Suprapubic skin (tissue), 4 donors: ENCODE measurements at places on chromosomes 3 and 15. TPM values are rescaled to one million over a fixed set of nuclear protein-coding genes. Genes with fewer than 3 reads are reported as not detected.

DNA sequence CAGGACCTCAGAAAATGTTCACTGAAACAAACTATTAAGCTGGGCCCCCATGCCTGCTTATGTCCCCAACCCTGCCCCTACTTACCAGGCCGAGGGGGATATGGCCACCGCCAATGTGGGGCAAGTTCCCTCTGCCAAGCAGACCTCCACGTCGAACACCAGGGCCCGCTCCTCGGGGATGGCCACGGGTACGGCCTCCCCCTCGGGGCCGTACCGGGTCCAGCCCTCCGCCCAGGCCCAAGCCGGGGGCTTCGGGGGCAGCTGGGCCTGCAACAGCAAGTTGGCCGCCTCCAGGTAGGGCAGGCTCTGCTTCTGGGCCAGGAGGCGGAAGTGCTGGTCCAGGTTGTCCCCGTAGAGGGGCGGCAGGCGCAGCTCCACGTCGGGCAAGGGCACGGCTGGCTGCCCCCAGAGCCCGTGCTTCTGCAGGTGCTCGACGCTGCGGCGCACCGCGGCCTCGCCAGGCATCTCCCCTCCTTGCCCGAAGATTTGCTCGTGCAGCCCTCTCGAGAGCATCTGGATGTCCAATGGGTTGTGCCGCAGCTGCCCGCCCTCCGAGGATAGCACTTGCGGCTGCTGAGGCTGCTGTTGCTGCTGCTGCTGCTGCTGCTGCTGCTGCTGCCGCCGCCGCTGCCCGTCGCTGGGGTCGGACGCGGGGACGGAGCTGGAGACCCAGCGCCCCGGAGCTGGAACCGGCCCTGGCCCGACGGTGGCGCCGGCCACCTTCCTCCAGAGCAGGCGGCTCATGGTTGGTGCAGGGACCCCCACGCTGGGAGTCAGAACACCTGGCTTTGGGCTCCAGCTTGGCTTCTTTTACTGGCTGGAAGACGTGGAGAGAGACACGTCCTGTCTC is 1.4 kb downstream of the POLG start:
- peak overlapping the region; percentile 88 for H3K4me3 ChIP-seq
- peak; percentile 65 for DNase-seq
- no peaks in the 10 kb centered on the region for H3K27me3 ChIP-seq
- peaks cover 50% of the 10 kb centered on the region for H3K36me3 ChIP-seq

GTF2A2 gene
- 15.5 TPM for total RNA-seq

MRPS22 gene
- total RNA-seq: 46.4 TPM

VWA5B2 gene
- not detected for total RNA-seq

- no peak overlapping the region for H3K4me3 ChIP-seq
- H3K27me3 ChIP-seq: no peaks in the 10 kb centered on the region
- DNase-seq: no peak
- H3K4me1 ChIP-seq: no peaks in the 10 kb centered on the region
- no peaks in the 10 kb centered on the region for H3K36me3 ChIP-seq
Observed at GRCh38 chr15:48946074-48946839, 17.5 kb downstream of the SHC4 start.

- no peaks in the 10 kb centered on the region for H3K36me3 ChIP-seq
- peak overlapping the region; percentile 81 for H3K4me3 ChIP-seq
- H3K27me3 ChIP-seq: no peaks in the 10 kb centered on the region
- peaks cover 15% of the 10 kb centered on the region for H3K4me1 ChIP-seq
Observed at GRCh38 chr3:149085828-149086231, 503 bp downstream of the HLTF start.

DNA sequence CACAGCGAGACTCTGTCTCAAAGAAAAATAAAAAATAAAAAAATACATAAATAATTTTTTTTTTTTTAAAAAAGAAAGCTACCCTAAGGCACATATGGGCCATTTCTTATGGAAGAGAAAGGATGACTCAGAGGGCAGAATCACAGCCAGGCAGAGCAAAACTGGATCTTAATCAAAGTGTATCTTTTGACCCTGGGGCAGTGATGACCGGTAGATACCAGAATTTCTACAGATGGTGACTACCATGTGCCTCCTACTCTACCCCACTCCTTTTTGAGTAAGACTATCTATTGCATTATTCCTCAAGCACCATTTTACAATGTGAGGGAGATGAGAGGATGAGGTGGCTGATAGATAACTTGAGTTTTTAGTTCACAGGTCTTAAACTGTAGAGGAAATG is 26.0 kb downstream of the TARS3 start:
- DNase-seq: no peak
- no peak overlapping the region for H3K27ac ChIP-seq
- peaks cover 80% of the 10 kb centered on the region for H3K36me3 ChIP-seq
- no peak overlapping the region for H3K4me3 ChIP-seq
- no peaks in the 10 kb centered on the region for H3K27me3 ChIP-seq
- H3K4me1 ChIP-seq: no peaks in the 10 kb centered on the region

PLA2G4E gene
- total RNA-seq: 64.0 TPM

- peak overlapping the region; percentile 9 for H3K27ac ChIP-seq
- DNase-seq: no peak
- H3K4me1 ChIP-seq: peaks cover 10% of the 10 kb centered on the region
- no peaks in the 10 kb centered on the region for H3K27me3 ChIP-seq
- H3K36me3 ChIP-seq: no peaks in the 10 kb centered on the region
Observed at GRCh38 chr3:141499284-141499683, 12.5 kb downstream of the RASA2 start.

DNA sequence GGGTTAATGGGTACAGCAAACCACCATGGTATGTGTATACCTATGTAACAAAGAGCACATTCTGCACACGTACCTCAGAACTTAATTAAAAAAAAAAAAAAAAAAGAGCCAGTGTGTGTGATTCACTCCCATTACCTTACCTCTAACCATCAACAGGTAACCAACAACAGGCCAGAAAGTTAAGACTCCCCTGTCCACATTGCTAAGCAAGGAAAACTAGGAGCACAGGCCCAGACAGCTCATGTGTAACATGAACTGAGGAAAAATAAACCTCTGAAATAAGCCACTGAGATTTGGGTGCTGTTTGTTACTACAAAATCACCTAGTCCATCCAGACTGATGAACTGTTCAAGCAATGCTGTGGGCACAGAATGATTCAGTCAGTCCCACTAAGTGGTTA is 6.0 kb downstream of the KATNBL1 start:
- H3K27me3 ChIP-seq: no peaks in the 10 kb centered on the region
- peaks cover 12% of the 10 kb centered on the region for H3K4me1 ChIP-seq
- peaks cover 10% of the 10 kb centered on the region for H3K36me3 ChIP-seq
- DNase-seq: no peak
- H3K4me3 ChIP-seq: no peak overlapping the region

- H3K4me3 ChIP-seq: no peak overlapping the region
- peaks cover 22% of the 10 kb centered on the region for H3K36me3 ChIP-seq
- no peaks in the 10 kb centered on the region for H3K4me1 ChIP-seq
- no peak for DNase-seq
Observed at GRCh38 chr3:53858096-53858741, 11.9 kb downstream of the IL17RB start.

GRCh38 chr3:15174953-15175352 is 31.1 kb upstream of the CAPN7 start:
- H3K4me3 ChIP-seq: no peak overlapping the region
- H3K27ac ChIP-seq: no peak overlapping the region
- peaks cover 5% of the 10 kb centered on the region for H3K27me3 ChIP-seq
- DNase-seq: no peak

DNA sequence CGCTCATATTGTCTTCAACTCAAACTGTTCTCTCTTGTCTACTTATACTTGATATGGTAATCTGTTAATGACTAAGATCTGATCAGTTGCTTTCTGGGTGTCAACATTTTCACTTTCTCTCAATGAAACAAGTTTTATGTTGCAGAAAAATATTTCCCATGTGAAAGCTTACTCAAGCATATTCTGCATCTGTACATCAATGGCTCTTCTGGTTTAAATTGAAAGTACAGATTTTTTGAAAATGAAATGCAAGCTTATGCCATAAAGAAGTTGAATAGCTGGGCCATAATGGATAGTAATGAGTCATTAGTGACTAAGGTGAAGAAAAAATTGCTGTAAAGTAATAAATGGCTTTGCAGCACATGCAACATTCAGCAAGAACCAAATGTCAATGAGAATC is 140.7 kb downstream of the BCHE start:
- no peak for DNase-seq
- no peak overlapping the region for H3K4me3 ChIP-seq
- no peak overlapping the region for H3K27ac ChIP-seq
- H3K4me1 ChIP-seq: no peaks in the 10 kb centered on the region
- H3K27me3 ChIP-seq: no peaks in the 10 kb centered on the region
- H3K36me3 ChIP-seq: no peaks in the 10 kb centered on the region

TM4SF4 gene
- total RNA-seq: not detected

GOLGA6A gene
- 3.9 TPM for total RNA-seq

DNA sequence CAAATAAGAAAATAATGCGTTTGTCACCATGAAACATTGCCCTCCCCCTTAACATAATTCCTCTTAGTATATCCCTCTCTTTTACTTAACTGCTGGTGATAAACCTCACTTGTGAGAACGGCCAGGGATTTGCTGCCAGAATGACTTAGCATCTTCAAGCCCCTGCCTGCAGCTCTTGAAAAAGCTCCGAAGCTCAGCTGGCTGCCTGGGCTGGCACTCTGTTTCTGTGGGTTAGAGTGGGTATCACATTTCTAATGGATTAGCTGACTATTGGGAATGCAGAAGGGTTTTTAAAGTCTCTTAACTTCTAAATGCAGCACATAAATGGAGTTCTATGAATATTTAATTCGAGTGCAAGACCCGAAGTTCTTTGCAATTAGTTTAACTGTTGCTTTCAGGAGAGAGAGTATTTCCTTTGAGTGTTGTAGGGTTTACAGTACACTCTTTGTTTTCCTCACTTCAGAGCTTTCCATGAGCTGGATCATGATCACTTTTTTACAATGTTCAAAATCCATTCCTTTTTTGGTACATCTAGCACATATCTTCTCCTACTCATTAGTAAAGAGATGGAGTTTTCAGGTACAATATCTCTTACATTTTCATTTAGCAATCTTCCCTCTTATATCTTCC is 124.7 kb upstream of the RBMS3 start:
- no peak overlapping the region for H3K27ac ChIP-seq
- H3K27me3 ChIP-seq: no peaks in the 10 kb centered on the region
- DNase-seq: no peak
- H3K36me3 ChIP-seq: no peaks in the 10 kb centered on the region
- no peak overlapping the region for H3K4me3 ChIP-seq
- H3K4me1 ChIP-seq: no peaks in the 10 kb centered on the region

DNA sequence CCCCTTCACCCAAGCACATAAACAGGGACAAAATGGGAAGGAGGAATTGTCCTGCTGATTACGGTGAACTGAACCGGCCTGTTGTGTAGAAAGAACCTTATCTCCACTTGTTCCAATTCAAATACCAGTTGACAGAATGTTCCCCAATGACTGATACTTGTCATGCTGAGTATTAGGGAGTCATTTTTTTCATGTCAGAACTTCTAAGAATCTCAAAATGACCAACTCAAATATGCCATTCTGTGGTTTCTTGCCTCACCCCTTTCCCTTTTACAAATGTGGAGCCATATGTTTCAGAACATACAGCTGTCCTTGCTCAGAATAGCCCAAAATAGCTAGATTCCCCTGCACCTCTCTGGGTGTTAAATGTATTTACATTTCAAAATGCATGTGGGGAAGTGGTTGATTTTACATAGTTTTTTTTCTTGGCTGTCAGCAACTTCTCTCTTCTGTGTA is 405.9 kb upstream of the TBL1XR1 start:
- H3K27me3 ChIP-seq: no peaks in the 10 kb centered on the region
- DNase-seq: no peak
- H3K4me3 ChIP-seq: no peak overlapping the region
- H3K27ac ChIP-seq: no peak overlapping the region
- H3K36me3 ChIP-seq: no peaks in the 10 kb centered on the region

- H3K27me3 ChIP-seq: no peaks in the 10 kb centered on the region
- H3K36me3 ChIP-seq: no peaks in the 10 kb centered on the region
- H3K4me3 ChIP-seq: no peak overlapping the region
Observed at GRCh38 chr3:129812589-129812988, 80.9 kb downstream of the TMCC1 start.

DNA sequence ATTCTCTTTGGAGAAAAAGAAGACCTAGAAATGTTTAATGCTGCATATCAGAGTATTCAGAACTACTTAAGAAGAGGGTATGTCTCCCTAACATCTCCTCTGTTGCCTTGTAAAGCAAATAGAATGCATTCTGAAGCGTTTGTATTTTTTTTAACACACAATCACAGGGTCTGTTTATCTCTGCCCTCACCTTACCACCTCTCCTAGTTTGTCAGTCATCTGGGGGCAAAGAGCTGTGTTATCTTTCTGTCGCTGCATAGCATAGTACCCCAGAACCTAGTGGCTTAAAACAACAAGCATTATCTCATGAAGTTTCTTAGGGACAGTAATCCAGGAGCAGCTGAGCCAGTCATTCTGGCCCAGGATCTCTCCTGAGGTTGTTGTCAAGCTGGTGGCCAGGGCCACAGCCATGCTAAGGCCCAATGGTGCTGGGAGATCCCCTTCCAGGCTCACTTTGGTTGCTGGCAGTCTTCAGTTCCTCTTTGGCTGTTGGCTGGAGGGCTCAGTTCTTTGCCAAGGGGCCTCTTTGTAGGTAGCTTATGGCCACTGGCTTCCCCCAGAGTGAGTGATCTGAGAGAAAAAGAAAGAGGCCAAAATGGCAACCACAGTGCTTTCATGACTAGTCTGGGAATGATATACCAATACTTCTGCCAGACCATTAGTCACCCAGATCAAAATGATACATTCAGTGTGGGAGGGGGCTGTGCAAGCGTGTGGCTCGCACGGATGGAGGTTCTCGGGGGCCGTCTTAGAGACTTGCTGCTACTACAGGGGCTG is 17.8 kb downstream of the EDEM1 start:
- H3K27me3 ChIP-seq: no peaks in the 10 kb centered on the region
- H3K4me3 ChIP-seq: no peak overlapping the region
- peaks cover 99% of the 10 kb centered on the region for H3K36me3 ChIP-seq
- H3K4me1 ChIP-seq: no peaks in the 10 kb centered on the region

GRCh38 chr3:23114432-23114831 is 88.7 kb upstream of the UBE2E2 start:
- DNase-seq: no peak
- no peaks in the 10 kb centered on the region for H3K36me3 ChIP-seq
- H3K27me3 ChIP-seq: no peaks in the 10 kb centered on the region
- H3K27ac ChIP-seq: no peak overlapping the region
- H3K4me3 ChIP-seq: no peak overlapping the region
- peaks cover 32% of the 10 kb centered on the region for H3K4me1 ChIP-seq

- H3K27ac ChIP-seq: no peak overlapping the region
- H3K4me3 ChIP-seq: no peak overlapping the region
- no peaks in the 10 kb centered on the region for H3K4me1 ChIP-seq
- H3K36me3 ChIP-seq: no peaks in the 10 kb centered on the region
- DNase-seq: no peak
Observed at GRCh38 chr3:25292595-25292994, 135.5 kb upstream of the RARB start.

DNA sequence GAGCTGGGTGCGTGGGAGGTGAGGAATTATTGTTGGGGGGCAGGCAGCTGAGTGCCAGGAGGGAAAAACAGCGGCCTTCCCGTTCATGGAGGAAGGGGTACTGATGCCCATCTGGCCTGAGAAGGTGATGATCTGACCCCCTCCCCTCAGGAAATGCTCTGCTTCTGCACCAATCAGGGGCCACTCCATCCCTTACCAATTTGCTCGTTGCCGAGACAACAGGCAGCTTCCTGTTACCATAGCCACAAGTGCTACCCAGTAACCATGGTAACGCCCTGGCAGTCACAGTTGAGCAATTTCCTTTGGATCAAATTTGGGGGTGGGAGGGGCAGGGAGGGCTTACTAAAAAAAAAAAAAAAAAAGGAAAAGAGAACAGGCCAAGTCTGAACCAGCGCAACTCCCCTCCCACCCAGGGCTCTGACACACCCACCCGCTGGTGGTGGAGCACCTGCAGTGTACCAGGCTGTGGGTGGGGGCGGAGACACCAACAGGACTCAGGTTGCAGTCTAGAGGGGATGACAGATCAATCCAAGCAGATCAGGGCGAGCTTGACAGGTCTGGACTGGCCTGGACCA is 13.7 kb downstream of the CELF6 start:
- H3K4me1 ChIP-seq: no peaks in the 10 kb centered on the region
- DNase-seq: peak; percentile 72
- H3K27me3 ChIP-seq: no peaks in the 10 kb centered on the region
- H3K36me3 ChIP-seq: no peaks in the 10 kb centered on the region

CPN2 gene
- not detected for total RNA-seq
